NCI-H2081 treated with DMSO at 0.1 percent for 48 hours (cell line): ENCODE measurements at places on chromosomes 13 and 19.
A peak's percentile ranks its signal among the peaks of the same experiment; 100 is the strongest.

DNA sequence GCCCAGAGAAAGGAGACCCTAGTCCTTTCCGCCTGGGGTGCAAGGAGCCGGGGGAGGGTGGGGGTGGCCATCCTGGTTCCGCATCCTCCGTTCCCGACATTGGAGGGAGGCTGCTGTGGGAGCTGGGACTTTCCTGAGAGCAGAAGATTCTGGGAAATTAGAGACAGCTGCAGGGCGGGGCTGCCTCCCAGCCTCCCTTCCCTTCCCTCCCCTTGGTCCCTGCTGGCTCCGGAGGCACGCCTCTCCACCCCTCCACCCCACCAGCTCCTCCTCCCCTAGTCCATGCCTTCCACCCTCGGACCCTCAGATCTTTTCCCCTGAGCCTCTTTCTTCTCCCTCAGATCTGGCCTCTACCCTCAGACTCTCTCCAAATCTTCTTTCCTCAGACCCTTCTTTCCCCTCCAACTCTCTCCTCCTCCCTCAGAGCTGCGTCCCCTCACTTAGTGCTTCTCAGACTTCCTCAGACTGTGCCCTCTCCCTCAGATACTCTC lies 3.1 kb upstream of the BCL3 start:
- no peak for DNase-seq

DNA sequence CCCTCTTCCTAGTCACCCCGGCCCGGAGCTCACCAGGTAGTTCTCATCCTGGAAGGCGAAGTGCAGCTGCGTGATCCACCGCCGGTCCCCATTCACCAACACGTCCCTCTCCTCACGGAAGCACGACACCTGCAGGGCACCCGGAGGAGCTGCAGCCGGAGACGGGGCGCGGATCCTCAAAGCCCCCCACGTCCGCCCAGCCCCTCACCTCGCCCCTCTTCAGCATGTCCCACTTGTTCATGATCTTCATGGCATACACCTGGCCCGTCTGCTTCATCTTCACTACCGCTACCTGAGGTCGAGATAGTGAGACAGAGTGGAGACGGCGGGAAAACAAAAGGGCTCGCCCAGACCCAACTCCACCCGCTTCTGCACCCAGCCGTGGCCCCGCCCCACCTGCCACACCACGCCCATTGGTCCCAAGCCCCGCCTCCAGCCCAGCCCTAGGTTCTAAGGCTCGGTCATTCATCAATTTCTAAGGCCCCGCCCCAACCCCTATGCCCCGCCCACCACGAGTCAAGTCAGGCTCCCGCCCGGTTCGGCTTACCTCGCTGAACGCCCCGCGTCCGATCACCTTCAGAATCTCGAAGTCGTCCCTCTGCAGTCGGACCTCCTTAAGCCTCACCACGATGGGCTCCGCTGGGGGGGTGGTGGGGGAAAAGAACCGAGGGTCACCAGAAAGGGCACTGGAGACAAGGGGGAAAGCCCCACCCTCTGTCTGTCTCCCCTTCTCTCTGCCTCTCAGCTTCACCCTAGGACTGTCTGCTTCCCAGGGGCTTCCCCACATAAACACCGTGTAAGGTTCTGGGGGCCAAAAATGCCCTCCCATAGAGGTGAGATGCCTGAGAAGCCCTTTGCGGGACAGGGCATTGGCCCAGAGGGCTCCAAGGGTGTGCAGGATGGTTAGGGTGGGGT lies 2.8 kb downstream of the DMPK start:
- DNase-seq: peak; percentile 35

GRCh38 chr13:99326012-99326411 lies 18.8 kb upstream of the GPR183 start:
- no peak for DNase-seq

DNA sequence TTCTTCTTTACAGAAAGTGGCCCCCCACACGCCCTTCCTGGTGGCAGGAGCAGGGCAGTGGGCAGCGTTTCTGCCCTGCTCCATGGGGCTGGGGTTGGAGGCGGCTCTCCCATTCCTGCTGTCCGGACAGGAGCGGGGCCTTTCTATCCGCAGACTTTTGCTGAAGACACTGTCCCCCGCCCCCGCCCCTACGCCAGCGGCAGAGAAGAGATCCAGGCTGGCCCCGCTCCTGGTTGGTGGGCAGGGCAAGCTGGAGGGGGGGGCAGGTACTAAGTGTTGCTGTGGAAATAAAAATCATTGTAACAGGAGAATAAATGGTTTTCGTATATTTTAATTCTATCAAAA lies 81.7 kb downstream of the ZNF429 start:
- no peak for DNase-seq

- DNase-seq: no peak
Observed at GRCh38 chr13:106205871-106206270, 329.6 kb downstream of the EFNB2 start.

DNA sequence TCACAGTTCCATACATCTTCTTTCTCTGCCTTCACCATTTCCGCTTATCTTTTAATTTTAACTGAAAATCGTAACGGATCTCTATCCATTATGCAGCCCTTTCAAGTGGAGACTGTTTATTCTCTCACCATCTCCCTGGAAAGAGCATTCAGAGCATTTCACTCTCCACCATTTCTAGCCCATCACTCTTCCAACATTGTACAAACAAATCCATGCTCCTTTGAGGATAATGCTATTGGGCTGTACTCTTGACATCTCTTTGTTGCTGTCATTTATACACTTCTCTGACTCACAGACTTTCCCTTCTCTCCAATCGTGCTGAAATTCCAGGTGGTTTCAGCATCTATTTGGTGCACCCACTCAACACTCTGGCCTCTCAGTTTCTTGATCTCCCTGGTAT lies 71.4 kb downstream of the NAA16 start:
- no peak for DNase-seq

DNA sequence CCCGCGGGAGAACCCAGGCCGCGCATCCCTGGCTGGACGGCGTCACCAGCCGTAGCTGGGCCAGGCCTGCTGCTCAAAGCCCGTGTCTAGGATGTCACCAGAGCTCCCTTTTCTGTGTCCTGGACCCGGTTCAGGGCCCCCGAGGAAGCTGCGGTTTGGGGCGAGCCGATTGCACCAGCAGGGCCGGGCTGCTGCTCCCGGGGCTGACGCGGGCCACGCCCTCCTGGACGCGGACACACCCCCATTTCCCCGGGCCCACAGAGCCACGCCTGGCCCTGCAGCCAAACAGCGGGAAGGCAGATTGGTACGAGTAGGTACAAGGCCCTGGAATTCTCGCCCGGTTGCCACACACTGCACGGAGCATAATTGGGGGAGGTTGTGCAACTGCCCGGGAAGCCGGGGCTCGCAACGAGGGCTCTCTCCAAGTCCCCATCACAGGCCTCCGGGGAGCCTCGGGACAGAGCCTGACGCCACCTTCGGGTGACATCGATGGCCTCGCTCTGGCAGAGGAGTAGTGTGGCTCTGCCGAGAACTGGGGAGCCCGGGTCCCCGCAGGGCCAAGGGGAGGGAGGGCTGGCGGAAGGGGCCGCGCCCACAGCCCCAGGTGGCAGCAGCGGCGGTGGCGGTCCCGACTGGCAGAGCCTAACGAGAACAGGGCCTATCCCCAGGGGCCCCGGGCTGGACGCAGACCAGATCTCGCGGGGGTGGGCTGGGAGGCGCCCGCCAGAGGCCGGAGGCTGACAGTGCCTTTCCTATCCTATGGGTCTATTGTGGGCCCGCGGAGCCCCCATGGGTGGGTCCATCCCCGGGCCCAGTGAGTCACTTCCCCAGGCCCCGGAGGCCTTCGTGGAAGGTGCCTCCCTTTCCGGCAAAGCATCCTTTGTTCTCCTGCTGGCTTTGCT lies 23.5 kb downstream of the KCTD15 start:
- DNase-seq: no peak

GRCh38 chr19:34364830-34365462 lies at the start of gene GPI:
Gene GPI (plus strand): TSS chr19:34365196. CDS start chr19:34365267, 71 bp downstream.
- DNase-seq: no peak

DNA sequence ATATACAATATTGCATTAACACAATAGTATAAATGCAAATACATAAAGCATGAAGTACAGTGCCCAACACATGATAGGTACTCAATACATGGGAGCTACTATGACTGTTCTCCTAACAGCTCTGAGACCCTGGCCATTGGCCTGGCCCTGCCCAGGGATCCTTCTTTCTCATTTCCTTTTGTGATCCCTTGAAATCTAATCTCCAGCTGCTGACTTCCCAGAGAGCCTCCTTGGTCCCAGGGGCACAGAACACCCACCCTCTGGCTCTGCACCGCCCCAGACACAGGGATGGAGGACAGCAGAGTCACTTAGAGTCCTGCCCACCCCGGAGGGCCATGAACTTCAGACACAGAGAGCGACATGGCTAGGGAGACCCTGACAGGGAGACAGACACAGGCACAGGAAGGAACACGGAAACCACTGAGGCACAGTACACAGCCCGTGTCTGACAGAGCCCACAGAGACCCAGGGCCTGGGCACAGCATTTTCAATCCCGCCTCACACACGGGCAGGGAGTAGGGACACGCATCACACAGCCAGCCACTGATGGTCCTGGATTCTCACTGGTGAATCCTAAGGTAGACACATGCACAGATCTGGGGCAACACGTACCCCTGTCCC lies 4.2 kb upstream of the SYCN start:
- no peak for DNase-seq

GRCh38 chr13:49418206-49418605 lies 25.7 kb downstream of the CAB39L start:
- DNase-seq: no peak

GRCh38 chr13:29654843-29655547 lies 59.5 kb upstream of the SLC7A1 start:
- DNase-seq: no peak

DNA sequence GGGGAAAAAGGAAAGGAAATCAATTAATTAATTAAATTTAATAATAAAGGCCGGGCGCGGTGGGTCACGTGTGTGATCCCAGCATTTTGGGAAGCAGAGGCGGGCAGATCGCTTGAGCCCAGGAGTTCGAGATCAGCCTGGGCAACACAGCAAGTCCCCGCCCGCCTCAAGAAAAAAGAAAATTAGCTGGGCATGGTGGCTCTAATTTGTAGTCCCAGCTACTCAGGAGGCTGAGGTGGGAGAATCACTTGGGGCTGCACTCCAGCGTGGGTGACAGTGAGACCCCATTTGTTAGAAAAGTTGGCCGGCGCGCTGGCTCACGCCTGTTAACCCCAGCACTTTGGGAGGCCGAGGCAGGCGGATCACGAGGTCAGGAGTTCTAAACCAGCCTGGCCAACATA lies 733 bp upstream of the CD320 start:
- DNase-seq: no peak

DNA sequence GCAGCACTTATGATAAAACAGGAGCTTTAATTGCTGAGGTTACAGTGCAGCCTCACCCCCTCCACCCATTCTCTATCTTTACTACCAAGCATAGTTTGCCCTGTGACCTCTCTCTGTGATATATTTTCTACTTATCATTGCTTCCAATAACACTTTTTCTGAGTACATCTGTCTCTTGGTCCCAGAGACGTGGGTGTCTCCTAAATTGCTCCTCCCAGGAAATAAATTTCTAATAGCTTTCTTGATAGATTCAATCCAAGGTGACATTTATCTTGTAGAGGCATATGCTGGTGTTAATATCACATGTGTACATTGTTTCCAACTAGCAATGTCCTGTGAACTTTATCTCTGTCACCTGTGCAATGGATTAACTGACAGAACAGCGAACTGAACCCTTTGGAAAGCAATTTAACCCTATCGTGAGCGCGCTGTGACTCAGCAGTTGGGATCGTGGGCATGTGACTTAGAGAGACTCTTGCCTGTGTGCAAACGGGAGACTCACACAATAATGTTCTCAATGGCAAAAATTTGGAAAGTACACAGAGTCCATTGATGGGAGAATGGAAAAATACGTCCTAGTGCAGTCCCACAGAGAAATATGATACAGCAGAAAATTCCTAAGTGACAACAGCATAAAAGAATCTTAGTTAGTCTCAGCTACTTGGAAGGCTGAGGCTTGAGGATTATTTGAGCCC lies 7.0 kb upstream of the MAP2K2 start:
- no peak for DNase-seq

DNA sequence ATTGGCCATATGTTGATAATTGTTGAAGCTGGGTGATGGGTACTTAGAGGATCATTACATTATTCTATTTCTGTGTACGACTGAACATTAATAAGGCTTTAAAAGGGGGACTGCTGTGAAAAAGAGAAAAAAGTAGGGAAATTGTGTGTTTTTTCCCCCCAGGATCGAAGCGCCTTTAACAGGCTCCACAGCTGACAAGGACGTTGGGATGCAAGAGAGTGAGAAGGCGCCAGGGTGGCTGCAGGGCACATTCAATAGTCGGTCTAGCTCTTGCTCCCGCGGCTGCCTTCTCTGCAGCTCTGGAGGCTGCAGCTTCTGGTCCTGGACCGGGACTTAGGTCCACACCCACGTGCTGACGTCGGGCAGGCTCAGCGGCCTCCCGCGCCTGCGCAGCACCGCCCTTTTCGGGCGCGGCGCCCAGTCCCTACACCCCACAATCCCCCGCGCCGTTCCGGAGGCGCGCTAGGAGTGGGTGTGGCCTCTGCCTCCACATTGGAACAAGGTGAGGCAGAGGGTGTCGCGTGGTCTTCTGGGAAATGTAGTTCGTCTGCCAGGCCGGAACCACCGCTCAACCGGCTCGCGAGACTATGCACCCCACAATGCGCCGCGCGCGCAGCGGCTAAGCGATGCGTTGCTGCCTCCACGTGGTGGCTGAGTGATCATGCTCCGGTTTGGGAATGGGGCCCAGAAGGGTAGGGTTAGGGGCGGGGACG lies 4.9 kb upstream of the LRFN3 start:
- peak; percentile 96 for DNase-seq

- DNase-seq: no peak
Observed at GRCh38 chr13:110443622-110444225, 117.8 kb downstream of the RAB20 start.

- DNase-seq: no peak
Observed at GRCh38 chr13:63972328-63972727, 2556.7 kb upstream of the PCDH20 start.

GRCh38 chr13:34462843-34463242 lies 479.2 kb upstream of the NBEA start:
- no peak for DNase-seq

DNA sequence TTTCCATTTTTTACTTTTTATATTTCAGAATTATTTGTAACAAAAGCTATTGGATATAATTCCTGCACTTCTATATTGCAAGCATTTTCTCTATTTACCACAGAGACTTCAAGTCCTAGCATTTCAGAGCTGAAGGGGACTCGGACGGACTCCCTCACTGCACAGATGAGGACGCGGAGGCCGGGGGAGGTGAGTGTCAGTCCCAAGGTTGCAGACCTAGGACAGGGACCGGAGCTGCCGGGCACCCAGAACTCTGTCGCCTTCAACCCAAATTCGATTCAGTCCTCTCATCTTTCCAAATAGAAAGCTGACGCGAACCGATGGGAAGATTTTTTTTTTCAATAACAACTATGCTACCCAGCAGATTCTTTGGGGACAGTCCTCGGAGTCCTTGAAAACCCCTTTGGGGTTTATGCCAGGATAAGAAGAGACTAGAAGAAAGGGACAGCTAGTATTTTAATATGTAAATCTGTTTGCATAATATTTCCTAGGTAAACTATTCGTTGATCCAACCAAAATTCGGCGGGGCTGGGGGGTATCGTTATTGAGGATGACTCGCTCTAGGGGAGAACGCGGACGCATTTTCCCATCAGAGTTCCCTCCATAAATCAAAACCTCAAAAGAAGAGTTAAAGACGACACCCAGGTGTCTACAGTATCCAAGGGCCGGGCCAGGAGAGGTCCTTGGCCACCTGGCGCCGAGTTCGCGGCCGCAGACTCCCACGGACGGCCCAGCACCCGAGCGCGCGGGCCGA lies 803 bp downstream of the FLT3 start:
- no peak for DNase-seq
